ENCODE measurements at places on chromosomes 7 and 10.

DNA sequence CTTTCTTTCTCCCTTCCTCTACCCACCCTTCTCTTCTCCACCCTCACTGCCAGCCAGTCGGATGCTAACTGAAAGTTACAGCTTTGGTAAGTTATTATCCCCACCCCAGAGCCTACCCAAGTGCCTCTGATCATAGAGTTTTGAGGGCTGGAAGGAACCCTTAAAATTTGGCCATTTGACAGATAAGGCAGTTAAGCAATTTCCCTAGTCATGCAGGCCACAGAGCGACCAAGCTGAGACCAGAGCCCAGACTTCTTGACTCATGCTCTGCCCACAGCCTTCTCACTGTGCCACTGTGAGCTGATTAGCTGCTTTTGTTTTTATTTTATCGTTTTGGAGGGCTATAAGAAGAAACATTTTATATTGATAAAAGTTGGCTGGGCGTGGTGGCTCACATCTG lies 17.2 kb downstream of the SAP25 start:
- no peak for DNase-seq

GRCh38 chr10:91613411-91614187 lies 19.3 kb downstream of the PPP1R3C start:
- DNase-seq, result no peak

- peak; percentile 7 for DNase-seq
These were observed 1.7 kb downstream of the CDK6 start for GRCh38 chr7:92834507-92835260.

DNA sequence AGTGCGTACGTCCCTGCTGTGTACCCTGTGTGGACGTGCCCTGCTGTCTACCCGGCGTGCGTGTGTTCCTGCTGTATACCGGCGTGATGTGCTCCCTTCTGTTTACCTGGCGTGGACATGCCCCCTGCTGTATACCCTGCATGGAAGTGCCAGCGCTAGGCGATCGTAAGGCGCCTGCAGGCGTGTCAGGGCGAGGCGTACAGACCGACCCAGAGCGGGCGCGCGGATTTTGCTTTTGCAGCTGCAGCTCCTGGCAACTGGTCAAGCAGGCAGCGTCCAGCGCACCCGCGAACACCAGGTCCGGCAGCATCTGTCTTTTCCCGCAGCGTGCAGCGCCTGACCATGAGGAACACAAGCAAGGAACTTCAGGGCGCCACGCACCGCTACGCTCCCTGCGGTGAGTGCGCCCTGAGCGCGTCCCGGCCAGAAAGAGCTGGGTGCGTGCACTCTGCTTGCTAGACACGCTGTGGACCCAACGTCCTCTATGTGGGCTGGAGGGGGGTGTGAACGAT lies 680 bp downstream of the C7orf57 start:
- no peak for DNase-seq

- no peak for DNase-seq
These were observed 47.6 kb upstream of the PPIF start for GRCh38 chr10:79299397-79300241.

- no peak for DNase-seq
These were observed 69.9 kb upstream of the FOXK1 start for GRCh38 chr7:4612237-4612636.

DNA sequence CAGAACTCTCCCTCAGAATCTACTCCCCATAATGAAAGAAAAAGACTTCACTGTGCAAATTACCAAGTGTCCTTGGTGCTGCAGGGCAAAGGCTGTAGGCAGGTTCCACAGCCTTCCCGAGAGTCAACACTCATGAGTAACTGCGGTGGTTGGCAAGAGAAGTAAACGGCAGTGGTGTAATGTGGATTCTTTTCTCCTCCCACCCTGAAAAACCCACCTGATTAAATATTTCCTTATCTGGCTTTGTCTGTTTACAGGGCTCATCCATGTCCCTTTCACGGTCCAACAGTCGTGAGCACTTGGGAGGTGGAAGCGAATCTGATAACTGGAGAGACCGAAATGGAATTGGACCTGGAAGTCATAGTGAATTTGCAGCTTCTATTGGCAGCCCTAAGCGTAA lies 300.9 kb downstream of the BICC1 start:
- DNase-seq, result no peak

GRCh38 chr10:3433988-3434387 lies 261.4 kb upstream of the PITRM1 start:
- no peak for DNase-seq

- DNase-seq, result peak; percentile 27
These were observed 23.9 kb downstream of the NRF1 start for GRCh38 chr7:129635300-129636029.

DNA sequence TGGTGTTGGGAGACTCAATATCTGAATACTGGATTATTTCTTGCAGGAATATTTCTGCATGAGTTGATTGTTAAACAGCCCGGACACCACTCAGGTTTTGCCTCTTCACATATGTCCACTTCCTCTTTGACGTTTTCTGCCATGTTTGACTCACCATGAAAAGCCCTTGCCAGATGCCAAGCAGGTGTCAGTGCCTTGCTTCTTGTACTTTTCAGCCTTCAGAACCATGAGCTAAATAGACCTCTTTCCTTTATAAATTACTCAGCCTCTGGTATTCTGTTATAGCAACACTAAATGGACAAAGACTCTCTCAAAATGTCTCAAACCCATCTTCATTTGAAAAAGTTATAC lies 24.7 kb upstream of the MACC1 start:
- no peak for DNase-seq

- no peak for DNase-seq
These were observed 132.9 kb downstream of the LRRN3 start for GRCh38 chr7:111223802-111224253.

DNA sequence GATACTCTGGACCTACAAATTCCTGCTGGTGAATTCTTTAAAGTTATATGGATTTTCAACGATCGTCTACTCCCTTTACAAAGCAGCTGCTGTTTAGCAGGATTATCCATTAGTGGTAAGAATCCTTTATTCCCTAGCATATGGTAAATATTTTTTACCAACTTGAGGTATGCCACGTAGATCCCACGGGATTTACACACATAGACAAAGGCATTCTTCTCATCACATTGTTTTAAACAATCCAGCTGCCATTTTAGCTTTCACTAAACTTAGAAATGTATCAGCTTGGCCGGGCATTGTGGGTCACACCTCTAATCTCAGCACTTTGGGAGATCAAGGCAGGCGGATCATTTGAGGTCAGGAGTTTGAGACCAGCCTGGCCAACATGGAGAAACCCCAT lies 148.0 kb upstream of the SH2B2 start:
- no peak for DNase-seq

- DNase-seq, result no peak
These were observed 87.5 kb upstream of the NRP1 start for GRCh38 chr10:33421789-33422462.

GRCh38 chr7:147759327-147759943 lies 831.1 kb upstream of the C7orf33 start:
- DNase-seq, result no peak

DNA sequence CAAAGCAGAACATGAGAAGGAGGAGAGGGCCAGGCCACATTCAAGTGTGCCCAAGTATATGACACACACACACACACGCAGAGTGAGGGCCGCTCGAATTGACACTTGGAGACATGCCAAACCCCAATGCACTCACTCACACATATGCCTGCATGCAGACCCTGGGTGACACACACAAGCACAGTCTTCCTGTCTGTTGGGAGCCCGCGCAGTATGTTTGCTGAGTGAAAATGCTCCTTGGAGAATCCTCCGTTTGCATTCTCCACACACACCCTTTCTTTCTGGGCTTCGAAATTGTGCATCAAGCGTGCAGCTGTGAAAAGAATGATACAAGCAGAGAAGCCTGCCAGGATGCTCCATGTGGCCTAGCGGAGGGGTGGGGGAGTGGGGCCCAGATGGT lies 120.9 kb downstream of the PLXNA4 start:
- DNase-seq, result no peak

DNA sequence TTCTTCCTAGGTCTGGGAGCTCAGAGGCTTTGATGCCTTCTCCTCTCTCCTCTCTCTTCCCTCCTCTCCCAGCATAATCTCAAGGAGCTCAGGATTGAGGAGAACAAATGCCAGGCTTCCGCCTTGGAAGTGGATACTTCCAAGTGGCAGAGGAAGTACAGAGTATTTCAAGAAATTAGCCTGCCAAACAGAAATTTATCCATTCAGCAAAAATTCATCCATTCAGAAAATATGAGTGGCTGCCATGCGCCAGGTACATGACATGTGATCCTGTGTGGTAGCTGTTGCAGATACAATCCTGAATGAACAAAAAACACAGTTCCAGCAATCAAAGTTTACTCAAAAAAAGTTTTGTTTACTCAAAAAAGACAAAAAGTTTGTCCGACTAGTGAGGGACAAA lies 18.4 kb downstream of the NOLC1 start:
- no peak for DNase-seq

- no peak for DNase-seq
These were observed 719.5 kb downstream of the KCNMA1 start for GRCh38 chr10:76918106-76918505.

GRCh38 chr10:91901784-91902677 lies 7.3 kb downstream of the FGFBP3 start:
- DNase-seq, result no peak

DNA sequence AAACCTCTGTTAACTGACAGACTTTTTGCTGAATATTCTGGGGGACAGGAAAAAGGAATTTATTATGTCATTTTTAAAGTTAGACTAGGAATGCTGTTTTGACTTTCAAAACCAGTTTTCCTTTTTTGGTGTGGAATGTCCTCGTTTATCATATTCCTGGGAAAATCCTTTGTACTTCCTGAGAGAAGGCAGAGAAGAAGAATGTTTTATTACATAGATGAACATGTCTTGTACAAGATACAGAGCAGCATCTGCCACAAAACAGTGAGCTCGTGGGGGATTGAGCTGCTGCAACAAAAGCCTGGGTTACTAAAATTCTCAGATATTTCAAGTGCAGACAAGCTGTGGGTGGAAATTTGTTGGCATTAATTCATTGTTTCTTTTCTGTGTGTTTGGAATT lies 20.2 kb downstream of the MCU start:
- no peak for DNase-seq

GRCh38 chr10:61669161-61669725 lies 6.5 kb downstream of the CABCOCO1 start:
- DNase-seq, result no peak

GRCh38 chr7:29249383-29249750 lies 54.8 kb downstream of the CHN2 start:
- no peak for DNase-seq

- DNase-seq, result no peak
These were observed 68.8 kb downstream of the TMEM168 start for GRCh38 chr7:112721366-112721765.

GRCh38 chr10:24872049-24872789 lies 80.2 kb downstream of the PRTFDC1 start:
- no peak for DNase-seq

DNA sequence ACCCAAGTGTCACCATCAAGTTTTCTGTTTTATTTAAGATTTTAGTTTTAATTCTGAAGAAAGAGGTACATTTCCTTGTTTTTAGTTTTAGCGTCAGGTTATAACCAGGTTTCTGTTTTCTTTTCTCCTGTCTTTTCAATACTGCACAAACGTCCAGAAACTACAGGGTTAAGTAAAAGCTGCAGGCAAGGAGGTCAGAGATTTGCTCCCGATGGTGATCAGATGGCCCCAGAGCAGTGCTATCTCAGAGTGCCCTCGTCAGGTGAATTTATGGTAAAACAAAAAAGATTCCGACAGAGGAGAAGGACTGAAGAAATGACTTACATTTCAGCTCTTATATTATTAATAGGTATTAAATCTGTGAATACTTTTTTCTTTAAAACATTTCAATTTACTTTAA lies 128.2 kb downstream of the STRA8 start:
- no peak for DNase-seq

- DNase-seq, result no peak
These were observed 56.7 kb upstream of the EBF3 start for GRCh38 chr10:130020651-130021382.

DNA sequence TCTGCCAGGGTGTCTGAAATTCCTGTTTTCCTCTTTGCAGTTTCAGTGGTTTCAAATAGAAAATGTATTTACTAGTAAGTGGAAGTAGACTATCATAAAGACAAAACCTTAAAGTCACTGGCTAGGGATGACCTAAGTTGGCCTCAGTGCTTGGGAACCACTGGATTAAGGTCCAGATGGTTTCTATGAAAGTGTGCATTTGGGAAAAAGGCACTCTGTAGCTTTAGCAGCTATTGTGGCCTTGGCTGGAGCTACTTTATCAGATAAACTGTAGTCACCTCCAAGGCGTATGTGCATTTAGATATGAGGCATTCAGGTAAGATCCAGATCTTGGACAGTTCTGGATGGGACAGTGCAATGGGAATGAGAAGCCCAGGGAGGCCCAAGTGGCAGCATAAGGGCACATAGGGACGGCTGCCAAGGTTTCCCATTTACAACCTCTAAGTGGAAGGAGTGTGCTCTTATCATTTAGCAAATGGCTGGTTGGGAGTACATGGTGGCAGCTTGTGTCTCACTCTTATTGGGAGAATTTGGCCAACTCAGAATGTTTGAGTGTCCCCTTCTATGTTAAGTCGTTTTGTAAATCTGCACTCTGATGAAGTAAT lies 185.6 kb downstream of the LRMDA start:
- no peak for DNase-seq

Measured in stimulated activated CD4-positive, alpha-beta T cell treated with anti-CD3 and anti-CD28 coated beads, TNF-alpha, amount 100 ng/mL, for 1 hour (primary cell).